ENCODE measurements at places on chromosomes 7 and 10.
A peak's percentile ranks its signal among the peaks of the same experiment; 100 is the strongest.

DNA sequence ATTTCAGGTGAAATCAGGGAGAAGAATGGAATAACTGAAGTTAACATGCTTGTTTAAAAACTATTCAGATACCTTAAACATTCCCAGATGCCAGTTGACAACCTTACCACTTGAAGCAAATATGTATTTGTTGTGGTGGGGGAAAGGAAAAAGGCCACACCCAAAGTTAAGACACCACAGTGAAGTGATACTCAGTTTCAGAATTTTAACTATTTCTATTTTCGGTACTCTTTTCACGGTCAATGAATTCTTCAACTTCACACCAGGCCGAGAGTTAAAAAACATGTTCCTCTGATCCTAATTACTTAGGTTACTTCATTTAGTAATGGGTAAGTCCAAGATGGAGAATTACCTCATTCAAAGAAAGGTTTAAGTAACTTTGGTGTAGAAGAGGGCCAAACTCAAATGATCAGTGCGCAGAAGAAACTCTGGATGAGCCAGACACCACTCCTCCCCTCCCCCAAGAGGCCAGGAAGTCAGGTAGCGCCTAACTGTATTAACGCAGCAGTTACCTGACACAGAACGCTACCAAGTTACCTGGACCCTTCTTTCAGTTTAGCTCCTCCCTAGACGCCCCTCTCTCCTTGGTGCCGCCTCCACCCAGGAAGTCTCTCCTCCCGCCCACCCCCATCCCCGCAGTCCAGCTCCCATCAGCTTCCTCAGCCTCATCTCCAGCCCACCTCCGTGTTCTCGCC is 700 bp downstream of the MTPN start:
- no peak for DNase-seq

DNA sequence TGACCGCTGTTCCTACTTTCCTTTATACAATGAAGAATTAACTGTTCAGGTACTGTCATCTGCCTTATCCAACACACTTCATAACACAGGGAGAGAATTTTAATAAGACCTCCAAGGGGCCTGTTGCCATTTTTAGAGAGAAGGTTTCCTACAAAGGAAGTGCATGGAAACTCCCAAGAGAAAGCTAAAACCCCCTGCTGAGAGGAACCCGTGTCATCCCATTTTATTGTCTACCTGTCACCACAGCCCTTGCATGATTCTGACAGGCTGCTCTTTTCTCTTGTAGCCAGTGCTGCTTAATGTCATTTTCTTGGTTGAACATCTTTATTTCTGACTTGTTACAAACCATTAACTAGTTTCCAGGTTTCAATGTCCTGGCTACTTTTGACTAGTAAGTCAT is 98.4 kb downstream of the SNX10 start:
- no peak for DNase-seq

DNA sequence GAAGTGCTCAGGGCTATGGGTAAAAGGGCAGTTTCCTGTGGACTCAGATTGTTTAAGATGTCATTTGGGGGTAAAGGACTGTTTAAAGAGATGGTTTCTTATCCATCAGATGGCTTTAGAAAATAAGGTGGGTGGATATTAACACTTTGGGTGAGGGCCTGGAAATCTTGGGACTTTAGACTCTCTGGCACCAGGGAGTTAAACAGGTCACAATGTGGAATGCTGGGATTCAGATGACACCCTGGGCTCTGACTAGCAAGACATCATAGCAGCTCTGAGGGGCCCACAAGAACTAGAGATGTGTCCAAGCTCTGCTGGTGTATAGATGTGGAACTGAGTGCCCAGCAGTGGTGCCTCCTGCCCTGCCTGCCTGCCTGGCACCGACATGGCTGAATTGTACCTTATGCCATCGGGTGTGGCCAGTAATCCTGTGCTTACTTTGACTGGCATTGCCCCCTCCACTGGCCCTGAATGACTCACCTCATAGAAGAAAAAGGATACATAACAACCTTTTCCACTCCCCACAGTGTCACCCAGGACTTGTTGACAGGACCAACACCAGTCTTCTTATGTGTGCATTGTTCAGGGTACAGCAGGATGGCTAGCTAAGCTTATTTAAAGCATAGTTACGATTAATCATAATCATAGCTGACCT is 100.0 kb upstream of the PRR15 start:
- DNase-seq = no peak

- no peak for DNase-seq
These were observed 47.0 kb downstream of the DENND2A start for GRCh38 chr7:140593672-140593982.

- no peak for DNase-seq
These were observed 662.2 kb upstream of the ADARB2 start for GRCh38 chr10:2399482-2399881.

GRCh38 chr7:71419546-71420337 is 287.8 kb downstream of the GALNT17 start:
- DNase-seq = no peak

DNA sequence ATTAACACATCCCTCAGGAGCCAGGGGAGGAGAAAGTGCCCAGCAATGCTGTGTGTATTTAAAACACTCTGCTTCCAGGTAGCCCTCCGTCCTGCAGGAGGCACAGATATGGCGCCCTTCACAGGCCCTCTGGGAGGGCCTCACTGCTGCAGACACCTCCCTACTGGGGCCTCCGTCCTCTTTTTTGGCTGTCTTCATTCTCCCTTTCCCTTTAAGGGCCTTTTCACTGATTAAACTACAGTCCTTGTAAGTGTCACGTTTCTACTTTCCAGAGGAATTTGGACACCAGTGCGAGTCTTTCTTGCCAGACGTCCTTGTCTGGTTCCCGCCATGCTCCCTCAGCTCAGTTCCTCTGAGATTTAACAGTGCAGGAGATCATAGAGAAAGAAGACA is 39.7 kb upstream of the MKRN1 start:
- DNase-seq = no peak

DNA sequence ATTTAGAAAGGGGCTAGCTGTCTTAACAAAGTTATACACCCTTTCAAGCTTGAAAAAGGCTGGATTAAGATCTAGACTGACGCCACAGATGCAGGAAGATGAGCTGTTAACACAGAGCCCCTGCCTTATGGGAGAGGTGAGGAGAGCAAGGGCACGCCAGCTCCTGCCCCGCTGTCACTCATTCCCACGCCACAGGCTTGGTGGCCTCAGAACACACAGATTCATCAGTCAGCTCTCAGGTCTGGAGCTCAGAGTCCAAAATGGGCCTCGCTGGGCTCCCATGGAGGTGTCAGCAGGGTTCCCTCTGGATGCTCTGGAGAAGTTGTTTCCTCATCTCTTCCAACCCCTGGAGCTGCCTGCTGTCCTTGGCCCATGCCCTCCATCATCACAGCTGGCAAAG is 554.2 kb downstream of the TCERG1L start:
- DNase-seq = no peak

DNA sequence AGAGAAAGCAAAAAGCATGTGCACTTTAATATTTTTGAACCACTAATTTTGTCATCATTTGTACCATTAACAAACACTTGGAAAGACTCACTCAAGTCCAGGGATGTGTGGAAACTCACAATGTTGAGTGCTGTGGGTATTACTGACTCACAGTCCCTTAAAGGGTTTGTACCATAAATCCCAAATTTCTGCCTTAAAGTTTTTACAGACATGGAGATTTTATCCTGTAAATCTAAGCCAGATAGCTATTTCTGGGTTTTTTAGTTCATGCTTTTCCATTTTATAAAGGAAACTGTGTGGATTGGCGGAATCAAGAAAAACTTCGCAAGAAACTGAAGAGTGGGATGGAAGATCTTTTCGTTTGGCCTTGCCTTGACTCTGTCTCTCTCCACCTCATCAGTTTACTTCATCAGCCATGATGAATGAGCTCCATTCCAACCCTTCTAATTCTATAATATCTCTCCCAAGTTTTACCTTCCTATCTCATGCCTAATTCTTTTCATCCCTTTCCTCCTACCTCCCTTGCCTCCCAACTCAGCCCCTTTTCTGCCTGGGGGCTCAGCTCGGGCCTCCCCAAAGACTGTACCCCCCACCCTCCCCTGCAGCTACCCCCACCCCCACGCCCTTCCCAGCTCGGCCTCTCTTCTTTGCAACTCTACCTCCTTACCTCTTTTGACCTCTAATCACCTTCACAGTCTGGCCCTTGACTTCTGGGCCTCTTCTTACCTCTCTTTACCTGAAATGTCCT is 218.5 kb upstream of the MKLN1 start:
- no peak for DNase-seq

DNA sequence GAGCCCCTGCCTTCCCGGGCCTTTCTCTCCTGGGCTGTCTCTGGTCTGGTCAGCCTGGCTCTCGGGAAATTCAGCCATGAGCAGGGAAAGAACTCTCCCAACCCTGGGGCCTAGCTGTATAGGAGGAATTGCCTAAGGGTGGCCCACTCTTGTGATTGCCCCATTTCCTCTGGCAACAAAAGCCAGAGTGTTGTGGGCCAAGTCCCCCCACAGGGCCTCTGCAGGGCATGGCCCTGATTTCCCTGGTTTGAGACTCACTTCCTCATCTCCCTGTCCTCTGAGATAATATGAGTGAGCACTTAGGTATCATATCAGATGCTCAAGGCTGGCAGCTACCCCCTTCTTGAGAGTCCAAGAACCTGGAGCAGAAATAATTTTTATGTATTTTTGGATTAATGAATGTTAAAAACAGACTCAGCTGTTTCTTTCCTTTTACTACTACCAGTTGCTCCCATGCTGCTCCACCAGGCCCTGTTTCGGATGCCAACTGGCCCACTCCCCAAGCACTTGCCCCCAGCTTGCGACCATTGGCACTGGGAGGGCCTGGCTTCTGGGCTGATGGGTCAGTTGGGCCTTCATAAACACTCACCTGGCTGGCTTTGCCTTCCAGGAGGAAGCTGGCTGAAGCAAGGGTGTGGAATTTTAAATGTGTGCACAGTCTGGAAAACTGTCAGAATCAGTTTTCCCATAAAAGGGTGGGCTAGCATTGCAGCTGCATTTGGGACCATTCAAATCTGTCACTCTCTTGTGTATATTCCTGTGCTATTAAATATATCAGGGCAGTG is 11.4 kb downstream of the IRF5 start:
- no peak for DNase-seq

DNA sequence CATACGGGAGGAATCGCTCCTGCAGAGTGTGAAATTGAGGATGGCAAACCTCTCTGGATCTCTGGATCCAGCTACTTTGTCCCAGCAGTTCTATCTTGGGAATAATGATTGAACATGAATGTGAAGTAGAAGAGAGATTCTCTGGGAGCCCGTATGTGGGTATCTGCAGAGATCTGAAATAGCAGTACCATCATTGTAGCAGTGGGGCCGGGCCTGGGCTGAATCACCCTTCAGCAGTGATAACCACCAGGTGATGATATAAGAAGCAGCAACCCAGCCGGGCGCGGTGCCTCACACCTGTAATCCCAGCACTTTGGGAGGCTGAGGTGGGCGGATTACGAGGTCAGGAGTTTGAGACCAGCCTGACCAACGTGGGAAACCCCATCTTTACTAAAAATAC is 51.9 kb downstream of the SKIDA1 start:
- DNase-seq = no peak

- no peak for DNase-seq
These were observed 3.4 kb downstream of the PDE6C start for GRCh38 chr10:93615576-93616235.

GRCh38 chr7:27128034-27128433 is 2.5 kb downstream of the HOXA4 start:
- no peak for DNase-seq

DNA sequence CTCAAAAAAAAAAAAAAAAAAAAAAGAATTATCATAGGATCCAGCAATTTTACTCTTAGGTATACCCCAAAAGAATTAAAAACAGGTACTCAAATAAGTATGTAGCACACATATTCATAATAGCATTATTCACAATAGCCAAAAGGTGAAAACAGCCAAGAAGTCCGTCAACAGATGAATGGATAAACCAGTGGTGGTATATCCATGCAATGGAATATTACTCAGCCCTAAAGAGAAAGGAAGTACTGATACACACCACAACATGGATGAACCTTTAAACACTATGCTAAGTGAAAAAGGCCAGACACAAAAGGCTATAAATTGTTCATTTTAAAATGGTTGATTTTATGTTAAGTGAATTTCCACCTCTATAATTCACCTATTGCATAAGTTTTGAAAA is 804.8 kb upstream of the AUTS2 start:
- DNase-seq = no peak

DNA sequence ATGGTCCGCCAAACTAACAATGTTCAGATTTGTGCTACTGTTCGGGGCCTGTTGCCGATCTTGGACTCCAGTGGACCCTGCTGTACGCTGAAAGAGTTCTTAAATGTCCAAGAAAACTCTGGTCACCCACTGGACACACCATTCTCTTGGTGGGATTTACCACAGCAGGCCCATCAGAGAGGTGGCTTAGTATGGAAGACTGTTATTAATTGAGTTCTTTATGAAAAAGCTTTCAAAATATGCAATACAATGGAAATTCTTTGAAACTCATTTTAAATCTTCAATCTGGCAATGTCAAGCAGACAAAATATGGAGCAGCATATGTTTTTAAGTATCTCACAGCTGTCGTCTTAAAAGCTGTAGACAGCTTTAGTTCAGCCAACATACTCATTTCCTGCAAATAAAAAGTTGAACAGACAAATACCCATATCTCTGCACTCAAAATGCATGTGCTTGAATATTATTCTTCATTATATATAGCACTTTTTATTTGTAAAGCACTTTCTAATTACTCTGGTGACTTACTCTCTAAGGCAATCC is 37.4 kb upstream of the GRM8 start:
- no peak for DNase-seq

GRCh38 chr7:38628630-38629385 is 2.4 kb downstream of the AMPH start:
- no peak for DNase-seq

GRCh38 chr7:41825927-41826480 is 123.1 kb upstream of the INHBA start:
- DNase-seq = no peak

GRCh38 chr10:133241501-133242205 is 4.0 kb downstream of the VENTX start:
- no peak for DNase-seq

DNA sequence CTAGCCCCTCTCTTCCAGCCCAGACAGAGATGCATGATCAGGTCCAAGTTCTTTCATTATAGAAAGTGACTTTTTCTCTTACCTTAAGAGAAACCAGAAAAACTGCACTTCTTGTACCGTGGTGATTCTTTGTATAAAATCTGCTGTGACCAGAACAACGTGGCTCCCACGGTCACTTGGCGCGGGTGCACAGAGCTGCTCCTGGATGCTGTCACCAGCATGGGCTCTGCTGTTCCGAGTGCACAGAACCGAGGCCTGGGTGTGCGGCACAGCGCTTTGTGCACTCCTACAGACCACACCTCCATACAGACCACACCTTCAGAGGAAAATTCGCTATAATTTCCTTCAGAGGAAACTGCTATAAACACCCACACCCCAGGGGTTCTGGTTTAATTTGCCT is 26.0 kb downstream of the VIPR2 start:
- no peak for DNase-seq

DNA sequence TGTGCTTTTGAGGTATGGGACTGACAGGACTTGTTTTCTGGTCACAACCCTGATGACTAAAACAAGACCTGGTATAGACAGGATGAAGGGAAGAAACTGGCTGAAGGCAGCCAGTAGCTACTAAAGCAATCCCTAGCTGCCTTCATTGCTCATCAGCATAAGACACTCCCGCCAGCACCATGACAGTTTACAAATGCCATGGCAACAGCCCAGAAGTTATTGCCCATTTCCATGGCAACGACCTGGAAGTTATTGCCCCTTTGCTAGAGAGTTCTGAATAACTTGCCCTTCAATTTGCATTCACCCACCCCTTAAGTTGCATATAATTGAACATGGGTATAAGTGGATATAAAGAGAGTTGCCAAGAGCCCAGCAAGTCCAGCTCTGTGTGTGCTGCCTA is 169.6 kb upstream of the FAM171A1 start:
- no peak for DNase-seq

GRCh38 chr7:157612664-157613561 is 276.1 kb downstream of the DNAJB6 start:
- DNase-seq = peak; percentile 32

- no peak for DNase-seq
These were observed 334.6 kb downstream of the PTEN start for GRCh38 chr10:88198023-88198422.
